ENCODE measurements at places on chromosomes 6 and 20.
A peak's percentile ranks its signal among the peaks of the same experiment; 100 is the strongest.

DNA sequence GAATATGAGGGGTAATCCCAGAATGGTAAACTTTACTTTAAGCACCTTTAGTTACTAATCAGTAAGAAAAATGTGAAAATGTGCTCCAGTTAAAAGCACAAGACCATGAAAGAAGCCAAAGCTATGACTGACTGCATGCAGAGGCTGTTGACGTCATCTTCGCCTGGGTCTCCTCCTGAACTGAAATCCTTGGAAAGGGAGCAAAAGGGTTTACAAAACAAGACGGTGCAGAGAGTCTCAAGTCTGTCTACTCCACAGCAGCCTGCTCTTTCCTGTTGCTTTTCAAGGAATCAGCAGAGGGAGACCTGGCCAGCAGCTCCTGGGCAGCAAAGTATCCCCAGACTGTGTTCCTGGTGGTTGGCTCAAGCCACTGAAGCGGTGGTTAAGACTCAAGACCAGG, 10.2 kb downstream of the FKBP1A start:
- DNase-seq, result no peak

DNA sequence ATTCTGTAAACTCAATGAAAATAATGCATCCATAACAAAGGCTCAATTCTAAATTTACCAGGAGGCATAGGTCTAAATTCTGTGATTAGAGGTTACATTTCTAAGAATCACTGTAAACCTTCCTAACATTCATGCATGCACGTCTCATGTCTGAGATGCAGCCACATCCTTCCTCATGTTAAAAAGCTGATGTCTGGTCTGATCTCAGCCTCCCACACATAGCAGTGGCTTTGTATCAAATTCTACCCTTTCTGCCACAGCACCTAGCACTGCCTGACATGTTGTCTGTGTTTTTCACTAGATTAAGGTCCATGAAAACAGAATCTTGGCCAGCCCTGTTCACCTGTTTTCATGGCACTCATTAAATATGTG, 171.1 kb downstream of the WDR27 start:
- DNase-seq, result peak; percentile 34

DNA sequence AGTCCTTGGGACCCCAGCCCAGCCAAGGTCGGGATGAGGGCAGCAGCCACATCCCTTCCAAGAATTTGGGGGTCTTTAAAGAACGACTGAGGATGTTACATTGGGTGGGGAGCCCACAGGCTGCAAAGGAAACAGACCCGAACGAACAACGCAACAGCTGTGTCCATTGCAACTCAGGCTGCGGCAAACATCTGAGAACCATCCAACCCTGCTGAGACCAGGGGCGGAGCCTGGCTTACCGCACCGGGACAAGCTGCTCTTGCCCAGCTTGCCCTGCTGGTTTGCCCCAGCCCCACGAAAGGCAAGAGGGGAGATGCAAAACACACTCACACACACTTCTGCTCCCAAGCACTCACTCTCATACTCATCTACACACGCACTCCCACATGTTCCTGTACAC, 21.5 kb upstream of the TAF4 start:
- DNase-seq, result no peak

DNA sequence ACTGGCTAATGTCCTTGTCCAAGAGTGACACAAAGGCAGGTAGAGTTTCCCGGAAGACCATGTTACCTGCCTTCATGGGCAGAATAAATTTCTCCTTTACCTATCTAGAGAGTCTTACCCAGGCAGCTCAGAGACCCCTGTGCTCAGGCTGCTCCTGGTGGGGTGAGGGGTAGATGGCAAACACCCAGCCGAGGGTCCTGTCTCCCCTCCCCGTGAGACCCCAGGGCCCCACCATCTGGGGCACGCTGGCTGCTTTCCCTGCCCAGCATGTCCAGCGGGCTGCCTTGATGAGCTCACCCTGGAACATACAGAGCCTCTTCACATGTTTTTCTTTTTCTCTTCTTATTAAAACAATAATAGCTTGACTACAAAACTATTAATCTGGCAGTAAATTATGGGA, 116.5 kb downstream of the EDN3 start:
- no peak for DNase-seq

GRCh38 chr6:105301072-105301503, 101.8 kb downstream of the PREP start:
- DNase-seq, result no peak

GRCh38 chr6:140604786-140605185, 1230.3 kb upstream of the CITED2 start:
- no peak for DNase-seq

DNA sequence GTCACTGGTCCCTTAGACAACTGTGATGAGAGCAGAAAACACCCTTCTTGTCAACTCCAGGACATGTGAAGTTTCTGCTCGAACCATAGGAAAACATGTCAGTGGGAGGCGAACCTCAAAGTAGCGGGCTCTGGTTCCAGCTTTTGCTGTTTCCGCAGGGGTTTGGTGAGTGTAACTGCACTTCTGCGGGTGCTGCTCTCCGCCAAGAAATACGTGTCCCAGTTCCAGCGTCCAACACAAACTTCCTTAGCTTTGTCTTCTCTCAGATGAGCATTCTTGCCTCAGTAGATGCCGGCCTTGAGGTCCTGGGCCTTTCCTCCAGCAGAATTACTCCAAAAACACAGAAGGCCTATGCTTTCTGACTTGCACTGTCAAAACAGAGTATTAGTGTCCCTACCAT, 156.3 kb downstream of the FNDC1 start:
- DNase-seq, result no peak

GRCh38 chr6:15495375-15495901, 167.4 kb downstream of the DTNBP1 start:
- no peak for DNase-seq

DNA sequence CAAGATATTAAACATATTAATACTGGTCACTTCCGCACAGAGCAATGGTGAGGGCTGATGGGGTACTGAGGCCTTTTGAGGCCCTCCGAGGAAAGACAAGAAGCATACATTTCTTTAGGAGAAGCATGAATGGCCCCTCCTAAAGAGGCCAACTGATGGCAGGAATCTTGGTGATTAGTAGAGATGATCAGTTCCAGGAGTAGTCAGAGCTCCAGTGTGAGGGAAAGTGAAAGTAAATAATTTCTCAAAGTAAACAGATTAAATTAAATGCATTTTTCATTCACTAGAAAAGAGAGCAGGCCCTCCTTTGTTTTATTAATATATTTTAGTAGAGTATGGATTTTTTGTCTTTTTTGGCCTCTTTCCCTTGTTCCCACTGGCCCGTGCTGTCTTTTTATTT, 38.2 kb downstream of the NOX3 start:
- DNase-seq, result no peak

- DNase-seq, result no peak
These were observed 38.6 kb upstream of the APCDD1L start for GRCh38 chr20:58553841-58554240.

DNA sequence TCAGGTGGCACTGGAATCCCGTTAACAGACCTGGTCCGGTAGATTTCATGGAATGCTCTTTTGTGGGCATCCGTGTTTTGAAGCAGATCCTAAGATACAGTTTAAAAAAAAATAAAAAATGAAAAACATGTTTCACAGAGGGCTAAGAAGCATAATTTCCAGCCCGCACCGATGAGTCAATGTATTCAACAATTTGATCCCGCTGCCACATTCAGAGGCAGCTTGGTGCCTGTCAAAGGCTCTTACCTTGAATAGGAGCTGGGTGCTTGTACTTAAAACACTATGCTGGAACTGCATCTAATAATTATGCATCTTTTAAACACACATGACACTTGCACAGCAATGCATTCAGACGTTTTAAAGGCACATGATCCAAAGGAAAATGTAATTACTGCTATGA, 164.8 kb downstream of the SYNE1 start:
- DNase-seq, result no peak

DNA sequence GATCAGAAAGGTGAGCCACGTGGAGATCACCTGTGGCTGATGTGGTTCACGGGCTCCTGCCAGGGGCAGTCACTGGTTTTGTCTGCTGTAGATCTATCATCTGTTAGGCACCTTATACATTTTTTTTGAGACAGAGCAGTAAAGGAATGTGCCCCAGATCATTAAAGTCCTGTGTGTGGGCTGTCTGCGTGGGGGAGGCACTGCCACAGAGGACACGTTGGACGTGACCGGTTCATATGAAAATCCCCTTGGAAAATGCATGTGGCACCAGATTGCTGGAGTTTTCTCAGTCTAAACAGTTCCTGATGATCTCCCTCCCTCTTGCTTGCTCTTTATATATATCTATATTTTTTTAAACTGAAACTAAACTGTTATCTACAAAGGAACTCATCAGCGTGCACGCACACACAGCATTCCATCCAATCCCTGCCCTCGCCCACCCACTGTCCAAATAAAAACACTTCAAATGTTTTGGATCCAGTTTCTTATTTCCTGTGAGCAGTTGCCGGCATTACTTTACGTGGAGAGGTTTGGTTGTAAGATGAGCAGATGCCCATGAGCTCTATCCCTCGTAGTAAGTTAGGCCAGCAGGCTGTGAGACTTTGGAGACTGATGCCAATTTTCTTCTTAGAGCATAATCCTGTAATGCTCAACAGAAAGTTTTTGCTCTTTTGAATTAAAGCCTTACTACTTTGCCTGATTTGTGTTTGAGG, 161.6 kb upstream of the EXOC2 start:
- no peak for DNase-seq

- DNase-seq, result no peak
These were observed 221.9 kb downstream of the WDR27 start for GRCh38 chr6:169479783-169480495.

DNA sequence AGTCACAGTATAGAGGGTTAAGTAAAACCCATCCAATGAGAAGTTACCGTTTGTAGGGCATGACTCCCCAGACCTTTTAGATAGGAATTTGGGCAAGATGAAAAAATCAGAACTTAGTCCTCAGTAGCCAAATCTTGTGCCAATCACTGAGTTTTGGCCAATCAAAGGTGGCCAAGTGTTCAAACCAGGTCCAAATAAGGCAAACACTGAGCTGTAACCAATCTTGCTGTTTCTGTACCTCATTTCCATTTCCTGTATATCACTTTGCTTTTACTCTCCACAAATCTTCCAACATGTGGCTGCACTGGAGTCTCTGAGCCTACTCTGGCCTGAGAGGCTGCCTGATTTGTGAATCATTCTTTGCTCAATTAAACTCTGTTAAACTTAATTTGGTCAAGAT, 81.8 kb upstream of the GPR6 start:
- DNase-seq, result no peak

GRCh38 chr6:45712786-45713185, 302.9 kb downstream of the CLIC5 start:
- peak; percentile 33 for DNase-seq

DNA sequence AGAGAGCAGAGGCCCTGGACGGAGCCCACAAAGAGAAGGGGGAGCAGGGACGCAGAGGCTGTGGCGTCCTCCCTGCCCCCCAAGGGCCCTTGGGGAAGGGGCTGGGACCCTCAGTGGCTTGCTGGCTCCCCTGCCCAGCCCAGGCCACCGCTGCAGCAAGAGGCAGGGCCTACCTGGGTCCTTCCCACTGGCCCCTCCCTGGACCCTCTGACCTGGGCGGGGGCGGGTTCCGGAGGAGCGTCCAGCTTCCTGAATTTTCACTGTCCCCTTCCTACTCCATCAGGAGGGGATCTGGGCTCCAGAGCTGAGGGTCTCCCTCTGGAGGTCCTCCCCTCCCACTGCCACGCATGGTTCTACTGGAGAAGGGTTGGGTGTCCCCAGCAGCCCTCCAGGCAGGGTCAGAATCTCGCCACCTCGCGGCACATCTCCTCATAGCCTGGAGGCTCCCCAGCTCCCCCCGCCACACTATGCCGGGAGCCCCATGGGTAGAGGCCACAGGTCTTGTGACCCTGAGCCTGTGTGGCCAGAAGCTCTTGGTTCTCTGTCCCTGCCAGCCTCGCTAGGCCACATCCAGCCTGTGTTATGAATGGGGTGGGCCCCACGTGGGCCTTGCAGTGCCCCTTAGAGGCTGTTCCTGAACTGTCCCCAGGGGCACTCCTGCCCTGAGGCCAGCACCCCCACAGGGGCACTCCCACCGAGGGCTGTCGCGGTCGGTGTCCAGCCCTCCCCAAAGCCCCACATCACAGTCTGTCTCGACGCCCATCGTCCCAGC, 1.0 kb upstream of the SOX18 start:
- no peak for DNase-seq

GRCh38 chr6:7269816-7270215, 43.2 kb downstream of the SSR1 start:
- DNase-seq, result no peak

DNA sequence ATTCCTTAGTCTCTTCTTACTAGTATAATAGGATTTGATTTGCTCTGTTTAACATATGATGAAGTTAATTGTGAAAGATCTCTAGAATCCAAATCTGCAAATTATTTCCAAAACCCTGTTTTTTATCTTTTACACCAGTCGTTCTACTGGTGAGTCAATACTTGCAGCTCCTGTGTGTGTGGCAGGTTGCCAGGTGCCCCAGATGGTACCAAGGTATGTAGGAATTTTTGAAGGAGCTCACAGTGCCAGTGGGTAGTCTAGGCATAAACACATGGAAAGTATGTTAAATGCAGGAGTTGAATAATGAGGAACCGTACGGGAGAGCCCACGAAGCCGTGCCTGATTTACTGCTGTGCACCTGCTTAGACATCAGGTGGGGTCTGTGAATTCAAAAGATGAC, 192.2 kb downstream of the FARS2 start:
- DNase-seq, result no peak

GRCh38 chr20:52402514-52402913, 210.9 kb upstream of the ZFP64 start:
- no peak for DNase-seq

DNA sequence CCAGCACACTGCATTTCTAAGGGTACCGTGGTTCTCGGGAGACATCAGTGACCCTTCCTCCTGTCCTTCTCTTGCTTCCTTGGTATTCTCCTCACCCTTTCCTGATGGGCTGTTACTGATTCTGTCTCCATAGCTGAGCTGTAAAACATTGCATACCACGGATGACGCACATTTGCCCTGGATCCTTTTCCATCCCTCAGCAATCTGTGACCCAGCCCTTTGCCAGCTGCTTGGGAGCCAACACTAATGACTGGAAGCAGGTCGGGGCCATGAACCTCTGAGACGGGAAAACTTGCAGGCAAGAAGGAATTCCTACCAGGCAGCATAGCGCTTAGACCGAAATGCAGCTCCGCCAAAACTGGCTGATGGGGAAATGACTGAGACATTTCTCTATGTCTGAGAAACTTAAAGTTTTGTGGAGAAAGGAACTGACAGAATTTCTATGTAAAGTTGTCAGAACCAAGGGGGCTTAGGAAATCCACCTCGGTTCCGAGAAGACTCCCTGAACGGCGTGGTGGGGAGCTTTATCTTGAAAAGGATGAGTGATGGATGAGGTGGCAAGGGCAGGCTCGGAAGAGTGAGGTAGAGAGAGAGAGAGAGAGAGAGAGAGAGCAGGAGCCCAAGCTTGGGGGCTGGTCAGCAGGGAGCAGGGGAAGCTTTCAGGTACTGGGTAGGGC, 19.2 kb downstream of the TUBB2B start:
- no peak for DNase-seq

DNA sequence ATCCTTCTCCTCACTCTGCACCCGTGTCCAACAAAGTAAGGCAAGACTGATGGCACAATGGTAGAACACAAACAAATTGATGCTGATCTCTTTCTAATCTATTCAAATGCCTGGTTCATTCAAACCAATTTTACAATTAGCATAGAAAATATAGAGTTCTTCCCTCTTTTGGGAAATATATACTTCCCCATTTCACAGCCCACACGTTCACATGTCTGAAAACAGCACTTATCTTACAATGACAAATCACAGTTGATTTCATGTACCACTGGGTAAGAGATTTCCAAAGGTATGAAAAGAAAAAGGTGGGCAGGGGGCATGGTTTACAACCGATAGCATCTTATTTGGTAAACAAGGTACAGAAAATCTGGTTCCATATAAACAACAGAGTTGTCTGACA, 137.6 kb downstream of the RNGTT start:
- DNase-seq, result peak; percentile 1

GRCh38 chr6:69232496-69232895, 564.3 kb downstream of the LMBRD1 start:
- no peak for DNase-seq
